Gastroesophageal sphincter (tissue), 4 donors: ENCODE measurements at places on chromosomes 5 and 9. TPM values are rescaled to one million over a fixed set of nuclear protein-coding genes. Genes with fewer than 3 reads are reported as not detected.

Gene GFI1B
- total RNA-seq, result not detected

Gene KIAA0825
- total RNA-seq, result 7.9 TPM

Gene ANKDD1B
- total RNA-seq, result not detected

Gene VLDLR
- 26.3 TPM for total RNA-seq

Gene SLC6A19
- total RNA-seq, result not detected

Gene LRRC14B
- total RNA-seq, result not detected

Gene PCDHB11
- total RNA-seq, result 3.1 TPM

Gene TAS2R1
- total RNA-seq, result not detected
